ENCODE measurements at places on chromosomes 1 and 21.

DNA sequence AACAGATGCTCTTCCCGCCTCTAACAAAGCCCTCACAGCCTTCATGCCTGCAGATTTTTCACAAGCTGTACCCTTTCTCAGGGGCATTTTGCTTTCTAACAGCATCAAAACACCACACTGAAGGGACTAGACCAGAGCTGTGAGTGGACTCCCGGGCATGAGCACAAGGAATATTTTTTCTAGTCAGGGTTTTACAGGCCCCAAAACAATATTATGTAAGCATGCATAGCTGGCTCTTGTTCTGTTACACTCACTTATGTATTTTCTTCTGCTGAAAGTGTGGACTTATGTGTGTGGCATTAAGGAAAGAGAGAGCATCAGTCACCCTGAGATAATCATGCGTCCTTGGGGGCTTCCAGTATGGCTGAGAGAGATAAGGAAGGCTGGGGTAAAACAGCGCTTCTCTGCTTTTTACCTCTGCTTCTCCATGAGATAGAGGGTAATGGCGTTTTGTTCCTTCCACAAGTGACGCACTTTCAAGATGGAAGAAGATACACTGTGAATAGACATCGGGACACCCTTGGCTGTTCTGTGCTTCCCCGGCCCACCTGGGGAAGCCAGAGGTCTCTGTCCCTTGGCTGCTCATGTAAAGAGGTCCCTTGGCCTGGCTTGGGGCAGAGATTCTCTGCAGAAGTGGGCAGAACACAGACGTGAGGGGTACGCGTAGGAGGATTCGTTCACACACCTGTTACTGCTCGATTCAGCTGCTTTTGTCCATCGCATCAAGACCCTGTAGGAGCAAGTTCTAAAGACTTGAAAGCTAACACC is 266.7 kb upstream of the RAB4A start:
- no peak for DNase-seq

DNA sequence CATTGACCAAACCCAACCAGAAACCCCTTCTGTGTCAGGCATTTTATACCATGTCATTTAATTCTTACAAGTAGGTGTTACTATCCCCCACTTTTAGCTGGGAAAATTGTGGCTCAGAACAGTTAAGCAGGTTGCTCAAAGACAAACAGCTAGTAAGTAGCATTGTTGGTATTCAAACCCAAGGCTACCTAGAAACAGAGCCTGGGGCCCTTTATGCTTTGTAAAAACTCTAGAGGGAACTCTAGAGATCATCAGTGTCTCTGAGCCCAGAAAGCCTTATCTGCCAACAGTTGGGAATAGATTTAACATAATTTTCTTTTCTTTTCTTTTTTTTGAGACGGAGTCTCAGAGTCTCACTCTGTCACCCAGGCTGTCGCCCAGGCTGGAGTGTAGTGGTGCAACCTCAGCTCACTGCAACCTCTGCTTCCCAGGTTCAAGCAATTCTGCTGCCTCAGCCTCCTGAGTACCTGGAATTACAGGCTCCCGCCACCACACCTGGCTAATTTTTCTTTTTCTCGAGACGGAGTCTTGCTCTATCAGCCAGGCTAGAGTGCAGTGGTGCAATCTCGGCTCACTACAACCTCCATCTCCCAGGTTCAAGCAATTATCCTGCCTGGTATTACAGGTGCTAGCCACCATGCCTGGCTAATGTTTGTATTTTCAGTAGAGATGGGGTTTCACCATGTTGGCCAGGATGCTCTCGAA is 48.5 kb upstream of the OSBPL9 start:
- no peak for DNase-seq

- peak; percentile 43 for DNase-seq
These were observed 78.4 kb downstream of the SMYD3 start for GRCh38 chr1:246428542-246429308.

GRCh38 chr21:28615276-28615675 is 377.4 kb downstream of the LTN1 start:
- DNase-seq, result no peak

DNA sequence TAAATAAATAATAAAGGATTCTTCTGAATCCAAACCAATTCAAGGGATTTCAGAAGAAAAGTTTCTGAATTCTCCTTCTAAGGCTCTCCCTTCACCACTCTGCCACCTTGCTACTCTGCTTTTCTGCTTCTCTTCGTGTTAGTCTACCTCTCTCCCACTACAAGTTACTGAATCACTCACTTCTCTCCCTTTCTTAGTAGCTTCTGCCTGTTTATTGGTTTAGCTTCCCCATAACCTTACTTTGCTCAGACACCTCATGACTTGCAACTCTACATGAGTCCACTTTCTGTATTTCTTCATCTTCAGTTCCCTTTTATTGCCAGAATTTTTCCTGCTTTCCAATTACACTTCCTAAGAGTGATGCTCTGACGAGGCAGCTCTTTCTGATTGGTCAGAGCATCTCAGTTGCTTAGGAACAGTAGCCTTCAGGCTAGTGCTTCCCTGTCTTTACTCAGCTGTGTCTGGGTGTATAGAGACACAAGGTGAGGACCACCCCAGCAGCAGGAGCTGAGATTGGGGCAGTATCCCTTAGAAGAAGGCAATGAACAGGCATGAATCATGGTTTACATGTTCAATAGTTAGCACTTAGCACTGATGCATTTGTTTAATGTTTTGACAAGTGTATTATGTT is 144.6 kb downstream of the SLC30A10 start:
- DNase-seq, result no peak

DNA sequence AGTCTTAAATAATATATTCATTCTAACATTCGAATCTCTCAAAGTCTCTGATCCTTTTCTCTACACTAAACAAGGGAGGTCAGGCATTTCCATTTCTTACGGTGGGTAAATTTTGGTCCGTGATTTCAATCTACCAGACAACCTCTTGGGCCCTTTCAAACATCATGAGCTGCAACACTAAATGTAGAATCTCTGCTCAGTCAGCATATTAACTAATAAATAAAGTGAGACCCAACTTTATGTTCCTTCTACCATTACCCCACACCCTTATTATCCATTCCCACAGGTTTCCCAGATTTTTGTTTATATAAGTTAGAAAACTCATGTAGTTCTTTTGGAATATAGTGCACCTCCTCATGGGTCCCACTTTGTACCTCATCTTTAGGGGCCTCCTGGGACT is 24.9 kb downstream of the SLAMF7 start:
- no peak for DNase-seq

DNA sequence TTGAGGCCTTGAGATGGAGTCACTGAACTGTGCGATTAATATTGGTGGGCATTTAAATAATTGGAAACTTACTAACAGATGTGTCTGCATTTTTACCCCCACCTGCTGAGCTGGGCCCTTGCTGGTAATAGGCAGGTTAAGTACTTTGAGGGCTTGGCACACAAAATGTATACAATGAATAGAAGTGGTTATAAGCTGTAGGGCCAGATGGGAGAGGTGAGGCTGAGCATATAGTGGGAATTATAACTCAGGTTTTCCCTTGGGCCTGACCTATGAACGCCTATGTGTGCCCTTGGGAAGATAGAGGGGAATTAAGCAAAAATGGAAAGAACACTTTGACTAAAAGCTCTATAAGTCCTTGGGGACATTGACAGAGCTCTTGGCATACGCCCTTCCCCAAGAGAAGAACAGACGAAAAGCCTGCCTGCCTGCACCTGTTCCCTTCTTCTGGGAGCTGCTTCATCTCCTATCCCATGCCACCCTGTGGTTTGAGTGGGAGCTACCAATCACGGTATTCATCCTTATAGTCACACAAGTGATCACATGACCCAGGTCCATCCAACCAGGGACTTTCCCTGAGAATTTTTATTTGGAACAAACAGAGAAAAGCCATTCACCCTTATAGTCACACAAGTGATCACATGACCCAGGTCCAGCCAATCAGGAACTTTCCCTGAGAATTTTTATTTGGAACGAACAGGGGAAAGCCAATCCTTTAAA is 260.7 kb upstream of the CSF3R start:
- no peak for DNase-seq

- no peak for DNase-seq
These were observed 4.2 kb downstream of the GSTM4 start for GRCh38 chr1:109659997-109660690.

- DNase-seq, result peak; percentile 76
These were observed 38.2 kb upstream of the NID1 start for GRCh38 chr1:236103059-236103458.

GRCh38 chr1:157277913-157278312 is 139.7 kb upstream of the ETV3 start:
- DNase-seq, result no peak

DNA sequence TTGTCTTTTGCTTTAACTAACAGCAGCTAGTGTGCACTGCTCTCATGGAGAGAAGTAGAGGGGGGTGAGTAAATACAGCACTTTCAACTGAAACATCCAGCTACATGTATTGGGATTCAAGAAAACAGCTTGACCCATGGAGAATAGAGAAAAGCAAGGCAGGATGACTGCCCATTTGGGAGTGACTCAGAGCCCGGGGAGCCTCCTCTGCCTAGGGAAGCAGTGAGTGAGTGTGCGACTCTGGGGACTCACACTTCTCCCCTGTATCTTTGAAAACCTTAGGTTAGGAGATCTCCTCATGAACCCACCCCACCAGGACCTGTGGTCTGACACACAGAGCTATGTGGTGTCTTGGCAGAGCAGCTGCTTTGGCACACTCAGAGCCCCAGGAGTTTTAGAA is 82.0 kb upstream of the PTGFR start:
- DNase-seq, result no peak

- no peak for DNase-seq
These were observed 38.6 kb upstream of the POFUT2 start for GRCh38 chr21:45326169-45326851.

- DNase-seq, result no peak
These were observed 147.2 kb upstream of the SGIP1 start for GRCh38 chr1:66386712-66387111.

- no peak for DNase-seq
These were observed 841.6 kb upstream of the B3GALT2 start for GRCh38 chr1:194028002-194028401.

DNA sequence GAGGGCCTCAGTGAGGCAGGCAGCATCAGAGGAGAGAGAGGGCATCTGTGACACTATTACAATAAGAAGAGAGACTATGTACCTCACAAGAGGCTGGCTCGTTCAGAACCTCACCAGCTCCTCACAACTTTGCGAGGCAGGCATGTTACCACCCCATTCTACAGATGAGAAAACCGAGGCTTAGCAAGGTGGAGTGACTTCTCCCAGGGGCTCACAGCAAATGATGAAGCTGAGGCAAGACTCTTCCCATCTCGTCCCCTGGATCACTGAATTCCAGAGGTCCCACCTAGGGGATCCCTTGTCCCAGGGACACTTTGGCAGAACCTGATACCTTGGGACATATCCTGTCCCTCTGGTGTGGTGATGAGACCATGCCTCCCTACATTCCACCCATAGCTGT is 64.4 kb downstream of the DISP3 start:
- DNase-seq, result no peak

GRCh38 chr1:39269791-39270342 is 65.4 kb downstream of the MACF1 start:
- no peak for DNase-seq

- no peak for DNase-seq
These were observed 362.5 kb upstream of the ADAMTS5 start for GRCh38 chr21:27329255-27329851.

DNA sequence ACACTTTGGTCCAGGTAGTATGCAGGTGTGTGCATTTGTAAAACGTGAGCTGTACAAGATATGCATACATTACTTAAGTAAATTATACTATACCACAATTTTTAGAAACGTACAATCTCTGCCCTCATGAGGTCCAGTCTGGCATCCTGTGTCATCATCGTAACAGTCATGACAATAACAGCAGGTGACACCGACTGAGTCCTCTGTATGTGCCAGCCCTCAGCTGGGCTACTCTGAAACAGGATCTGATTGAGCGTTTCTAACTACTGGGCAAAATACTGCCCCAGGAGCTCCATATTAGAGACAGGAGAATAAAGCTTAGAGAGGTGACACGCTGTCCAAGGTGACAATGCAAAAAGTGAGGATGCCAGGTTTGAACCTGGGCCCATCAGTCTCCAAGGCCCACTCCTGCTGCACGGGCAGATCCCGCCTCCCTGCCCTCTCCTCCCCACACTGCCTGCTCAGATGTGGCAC is 47.2 kb upstream of the ECE1 start:
- no peak for DNase-seq

- DNase-seq, result no peak
These were observed 307.3 kb downstream of the PTPRU start for GRCh38 chr1:29543586-29543985.

- no peak for DNase-seq
These were observed 143.9 kb downstream of the NTPCR start for GRCh38 chr1:233094269-233094668.

GRCh38 chr1:189628857-189629256 is 848.8 kb downstream of the BRINP3 start:
- DNase-seq, result peak; percentile 27

DNA sequence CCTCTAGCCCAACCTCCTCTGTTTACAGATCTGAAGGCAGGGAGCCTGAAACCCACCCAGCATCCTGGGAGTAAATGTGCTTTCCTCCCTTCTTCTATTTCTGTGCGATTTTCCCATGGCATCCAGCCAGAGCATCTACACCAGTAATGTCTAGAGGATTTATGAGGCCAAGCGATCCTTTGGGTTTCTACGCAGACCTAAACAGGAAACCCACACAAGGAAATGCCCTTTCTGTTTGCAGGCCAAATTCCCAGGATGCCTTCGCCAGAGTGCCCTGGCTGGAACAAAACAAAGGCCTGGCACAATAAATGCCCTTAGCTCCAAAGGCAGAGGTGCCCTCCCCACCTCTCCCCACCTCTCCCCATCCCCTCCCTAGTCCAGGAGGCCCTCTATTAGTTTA is 110.5 kb upstream of the CDC42BPA start:
- no peak for DNase-seq

GRCh38 chr1:19113697-19114092 is 96.4 kb downstream of the UBR4 start:
- DNase-seq, result peak; percentile 34

DNA sequence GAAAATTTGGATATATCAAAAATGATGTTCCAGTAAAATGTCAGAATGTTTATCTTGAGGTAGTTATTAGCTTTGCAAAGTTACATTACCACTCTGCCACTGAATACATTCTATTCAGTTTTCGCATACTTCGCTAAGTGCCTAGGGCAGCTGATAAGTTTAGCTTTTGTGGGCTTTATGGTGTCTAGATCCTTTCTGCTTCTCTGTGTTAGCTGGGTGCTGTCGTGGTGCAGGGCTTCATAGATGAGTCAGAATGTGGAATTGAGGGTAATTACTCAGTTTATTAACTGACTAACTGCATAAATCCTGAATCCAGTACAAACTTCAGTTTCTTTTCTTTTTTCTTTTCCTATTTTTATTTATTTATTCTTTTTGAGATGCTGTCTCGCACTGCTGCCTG is 21.5 kb downstream of the NCAM2 start:
- DNase-seq, result no peak

- no peak for DNase-seq
These were observed 4.0 kb downstream of the SLC30A10 start for GRCh38 chr1:219924342-219924741.

GRCh38 chr21:29077651-29078090 is 4.2 kb upstream of the CCT8 start:
- no peak for DNase-seq

DNA sequence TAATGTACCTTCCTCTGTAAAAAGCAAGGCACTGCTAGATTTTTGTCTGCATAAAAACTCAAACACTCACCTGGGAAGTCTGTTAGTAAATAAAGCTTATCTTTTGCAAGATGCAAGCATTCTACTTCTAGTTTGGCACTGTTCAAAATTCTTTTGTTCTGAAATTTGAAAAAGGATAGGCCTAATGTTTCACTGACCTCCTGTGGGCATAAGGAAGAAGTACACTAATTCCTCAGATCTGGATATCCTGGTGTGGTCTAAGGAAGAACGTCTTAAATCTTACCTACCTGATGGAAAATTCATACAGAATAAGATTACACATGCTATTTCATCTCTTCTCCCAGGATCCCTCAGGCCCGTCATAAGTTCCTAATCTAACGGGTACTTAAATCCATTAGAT is 93.5 kb upstream of the CAMK1G start:
- no peak for DNase-seq

All from H9 (cell line).